Stimulated activated CD4-positive, alpha-beta T cell treated with anti-CD3 and anti-CD28 coated beads, Interleukin-12 subunit alpha, Interleukin-12 subunit beta, amount 100 ng/mL, for 48 hours (primary cell): ENCODE measurements at places on chromosomes 12 and 14.

- DNase-seq, result no peak
These were observed 46.3 kb upstream of the CATSPERB start for GRCh38 chr14:91778217-91778616.

- no peak for DNase-seq
These were observed 160.4 kb upstream of the NOS1 start for GRCh38 chr12:117521867-117522266.

GRCh38 chr14:105863296-105864108 lies 337.1 kb downstream of the TMEM121 start:
- DNase-seq, result no peak

DNA sequence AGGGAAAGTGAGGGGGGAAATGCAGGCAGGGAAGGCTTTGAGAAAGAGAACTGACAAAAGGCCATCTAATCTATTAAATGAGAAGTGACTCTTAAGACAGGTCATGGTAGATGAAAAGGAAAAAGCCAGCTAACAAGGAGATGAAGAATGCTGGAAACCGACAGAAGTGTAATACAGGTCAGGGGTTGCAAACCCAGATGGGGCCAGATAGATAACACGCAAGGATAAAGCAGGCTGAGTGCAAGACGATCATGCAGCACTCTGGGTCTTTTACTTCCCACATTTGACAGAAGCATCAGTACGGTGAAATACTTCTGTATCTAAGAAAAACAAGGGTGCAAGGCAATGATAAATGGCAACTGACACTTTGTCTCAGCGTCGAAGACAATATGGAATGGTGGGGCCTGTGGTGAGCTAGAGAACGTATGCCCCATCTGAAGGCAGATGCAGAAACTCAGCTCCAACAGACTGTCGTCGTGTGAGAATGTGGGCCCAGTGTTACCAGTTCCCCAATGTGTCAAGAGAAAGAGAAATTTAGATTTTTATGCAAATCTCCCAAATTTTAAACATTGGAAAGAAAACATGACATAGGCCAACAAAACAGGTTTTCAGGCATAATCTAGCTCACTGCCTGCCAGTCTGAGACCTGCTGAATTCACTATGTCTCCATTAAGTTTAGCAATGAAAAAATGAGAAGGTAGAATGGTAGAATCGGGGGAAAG lies 187.4 kb downstream of the PHLDA1 start:
- DNase-seq, result no peak

DNA sequence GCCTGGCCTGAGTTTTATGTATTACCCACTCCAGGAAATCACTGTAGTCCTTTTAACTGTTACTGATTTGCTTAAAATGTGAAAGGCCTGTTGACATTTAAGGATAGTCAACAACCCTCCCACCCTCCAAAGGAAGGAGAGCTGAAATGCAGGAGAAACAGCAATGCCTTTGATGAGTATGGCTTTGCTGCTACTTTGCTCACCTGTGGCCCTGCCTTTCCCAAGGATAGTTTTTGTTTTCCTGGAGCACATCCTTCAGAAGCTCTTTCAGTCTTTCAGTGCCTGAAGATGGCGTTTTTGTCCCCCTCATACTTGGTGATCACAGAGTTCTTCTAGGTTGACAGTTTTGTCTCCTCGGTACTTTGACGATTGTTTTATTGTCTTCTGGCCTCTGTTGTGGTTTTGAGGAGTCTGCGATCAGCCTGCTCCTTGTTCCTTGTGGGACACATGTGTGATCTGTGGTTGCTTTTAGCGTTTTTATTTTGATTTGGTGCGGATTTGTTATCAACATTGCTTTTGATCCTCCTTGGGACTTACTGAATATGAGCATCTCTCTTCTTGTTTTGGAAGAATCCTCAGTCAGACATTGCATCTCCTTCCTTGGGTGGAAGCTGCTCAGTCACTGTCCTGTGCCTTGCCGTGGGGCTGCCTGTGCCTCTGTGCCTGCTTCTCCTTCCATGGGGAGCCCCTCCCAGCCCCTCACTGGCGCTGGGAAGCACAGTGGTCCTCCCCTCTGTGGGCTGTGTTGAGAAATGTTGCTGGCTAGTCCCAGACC lies 17.2 kb downstream of the PACS2 start:
- DNase-seq, result no peak

DNA sequence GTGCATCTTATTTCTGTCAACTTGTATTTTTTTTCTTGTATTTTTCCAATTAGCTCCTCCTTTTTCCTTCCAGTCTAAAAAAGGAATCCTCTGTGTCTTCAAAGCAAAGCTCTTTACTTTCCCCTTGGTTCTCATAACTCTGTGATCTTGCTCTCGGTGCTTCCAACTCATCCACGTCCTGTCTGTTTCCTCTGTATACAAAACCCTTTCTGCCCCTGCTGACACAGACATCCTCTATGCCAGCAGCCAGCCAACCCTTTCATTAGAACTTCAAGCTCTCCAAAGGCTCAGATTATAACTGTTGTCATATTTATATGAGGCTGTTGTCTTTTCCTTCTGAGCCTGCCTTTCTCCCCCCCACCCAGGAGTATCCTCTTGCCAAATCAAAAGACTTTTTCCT lies 32.4 kb downstream of the OAS2 start:
- no peak for DNase-seq

DNA sequence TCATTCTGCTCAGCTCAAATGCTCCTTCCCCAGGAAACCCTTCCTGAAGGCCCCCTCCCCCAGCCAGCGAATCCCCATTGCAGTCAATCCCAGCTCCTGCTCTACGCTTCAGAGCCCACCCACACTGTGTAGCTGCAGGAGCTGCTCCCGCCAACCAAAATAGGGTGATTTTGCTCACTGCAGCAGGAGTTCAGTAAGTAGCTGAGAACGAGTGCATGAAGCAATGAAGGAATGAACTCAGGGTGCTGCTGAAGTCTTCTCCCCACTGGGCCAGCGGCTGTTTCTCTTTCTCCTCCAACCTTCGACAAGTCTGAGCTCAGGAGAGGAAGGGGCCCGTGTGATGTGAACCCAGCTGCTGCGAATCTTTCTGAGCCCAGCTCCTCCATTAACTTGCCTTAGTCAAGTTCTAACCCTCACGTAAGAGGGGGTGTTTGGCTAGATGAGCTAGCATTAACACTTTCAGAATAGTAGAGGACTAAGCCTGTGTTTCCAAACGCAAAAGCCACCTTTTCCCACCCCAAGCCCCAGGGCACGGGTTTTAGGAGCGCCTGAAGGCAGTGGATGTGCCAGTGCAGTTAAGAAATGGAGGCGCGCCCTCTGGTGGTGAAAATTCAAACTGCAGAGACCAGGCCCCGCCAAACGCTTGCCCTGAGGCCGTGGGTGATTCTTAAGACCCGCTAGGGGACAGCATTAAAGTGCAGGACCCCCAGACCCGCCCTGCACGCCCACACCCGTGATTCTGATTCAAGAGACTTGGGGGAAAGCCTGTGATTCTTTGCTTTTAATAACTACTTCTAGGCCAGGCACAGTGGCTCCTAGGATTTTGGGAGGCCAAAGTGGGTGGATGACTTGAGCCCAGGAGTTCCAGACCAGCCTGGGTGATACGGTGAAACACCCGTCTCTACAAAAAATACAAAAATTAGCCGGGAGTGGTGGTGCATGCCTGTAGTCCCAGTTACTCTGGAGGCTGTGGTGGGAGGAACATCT lies 11.9 kb upstream of the SERPINA4 start:
- DNase-seq, result peak; percentile 49
